ENCODE measurements at places on chromosomes 6 and 20.

- DNase-seq: no peak
These were observed 3.5 kb downstream of the NDUFAF5 start for GRCh38 chr20:13788167-13788834.

DNA sequence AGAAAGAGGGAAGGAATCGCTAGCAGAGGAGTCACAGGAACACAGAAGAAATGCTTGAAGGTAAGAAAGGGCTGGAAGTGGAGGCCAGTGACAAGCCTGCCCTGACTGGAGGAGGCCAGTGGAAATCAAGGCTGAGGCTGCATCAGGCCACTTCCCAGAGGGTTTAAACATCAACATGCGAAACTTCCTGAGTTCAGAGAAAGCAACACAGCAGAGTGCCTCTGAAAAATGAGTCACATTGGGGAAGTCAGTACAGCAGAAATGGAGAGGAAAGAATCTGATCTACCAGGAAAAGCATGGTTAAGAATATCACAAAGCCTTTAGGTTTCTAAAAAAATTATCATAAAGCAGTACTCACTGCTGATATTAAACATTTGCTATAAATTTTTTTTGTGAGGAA is 23.3 kb downstream of the NAPB start:
- no peak for DNase-seq

DNA sequence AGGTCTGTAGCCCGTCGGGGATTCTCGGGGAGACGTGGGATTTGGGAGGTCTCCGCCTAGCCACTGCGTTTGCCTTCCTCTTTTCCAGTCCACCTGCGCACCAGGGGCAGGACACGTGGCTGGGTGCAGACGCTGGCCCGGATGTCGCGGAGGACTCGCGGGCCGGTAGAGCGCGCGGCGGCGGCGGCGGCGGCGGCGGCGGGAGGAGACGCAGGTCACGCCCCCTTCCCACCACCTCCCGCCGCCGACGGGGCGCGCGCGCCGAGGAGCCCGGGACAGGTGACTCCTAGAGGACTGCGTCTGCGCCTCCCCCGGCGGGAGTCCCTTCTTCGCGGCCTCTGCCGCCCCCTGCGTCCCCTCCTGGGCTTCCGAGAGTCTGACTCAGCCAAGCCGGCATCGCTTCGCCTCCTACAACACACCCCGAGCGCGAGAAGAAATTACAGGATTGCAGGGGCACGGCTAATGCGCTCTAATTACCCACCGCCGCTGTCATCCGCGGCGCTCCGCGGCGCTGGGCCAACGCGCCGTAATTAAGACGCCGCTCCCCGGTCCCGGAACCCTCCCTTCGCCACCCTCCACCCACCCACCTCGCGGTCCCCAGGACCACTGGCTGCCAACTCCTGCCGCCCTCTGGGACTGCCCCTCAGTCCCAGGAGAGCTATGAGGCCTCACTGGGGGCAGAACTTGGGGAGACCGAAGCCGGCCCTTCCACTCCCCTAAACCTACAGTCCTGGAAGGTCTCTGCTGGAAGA is 124.5 kb downstream of the MRPL14 start:
- peak; percentile 49 for DNase-seq

GRCh38 chr6:10520468-10520867 is 683 bp upstream of the GCNT2 start:
- no peak for DNase-seq

DNA sequence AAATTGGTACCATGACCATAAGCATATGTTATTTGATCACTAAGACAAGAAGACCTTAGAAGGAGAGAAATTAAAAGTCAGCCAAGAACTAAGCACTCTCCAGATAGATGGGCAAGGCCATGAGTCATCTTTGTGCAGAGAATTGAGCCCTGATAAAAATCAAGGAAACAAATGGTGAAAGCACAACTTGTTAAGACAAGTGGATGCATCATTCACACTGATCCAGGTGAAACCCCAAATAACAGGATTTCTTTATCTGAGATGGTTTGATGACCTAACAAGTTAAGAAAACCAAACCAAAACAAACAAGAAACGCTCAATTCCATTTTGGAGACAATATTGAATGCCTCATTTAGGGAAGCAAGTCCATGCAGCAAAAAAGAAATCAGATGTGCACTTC is 121.6 kb downstream of the ADAT2 start:
- no peak for DNase-seq

DNA sequence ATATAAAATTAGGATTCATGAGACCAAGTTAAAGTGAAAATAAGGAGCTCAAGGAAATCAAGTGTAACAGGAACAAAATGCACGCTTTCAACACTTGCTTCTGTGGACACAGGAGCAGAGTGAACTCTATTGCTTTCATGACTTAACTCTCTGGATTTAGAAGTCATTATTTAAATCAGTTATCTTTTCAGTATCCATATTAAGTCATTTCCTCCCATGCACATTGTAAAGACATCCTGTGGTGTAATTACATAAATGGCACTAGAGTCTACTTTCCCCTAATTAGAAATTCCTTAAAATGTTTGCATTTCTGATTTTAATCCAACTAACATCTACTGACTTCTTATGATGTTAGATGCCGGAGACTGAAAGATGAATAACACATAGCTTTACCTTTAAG is 88.0 kb downstream of the INSM1 start:
- DNase-seq: no peak

DNA sequence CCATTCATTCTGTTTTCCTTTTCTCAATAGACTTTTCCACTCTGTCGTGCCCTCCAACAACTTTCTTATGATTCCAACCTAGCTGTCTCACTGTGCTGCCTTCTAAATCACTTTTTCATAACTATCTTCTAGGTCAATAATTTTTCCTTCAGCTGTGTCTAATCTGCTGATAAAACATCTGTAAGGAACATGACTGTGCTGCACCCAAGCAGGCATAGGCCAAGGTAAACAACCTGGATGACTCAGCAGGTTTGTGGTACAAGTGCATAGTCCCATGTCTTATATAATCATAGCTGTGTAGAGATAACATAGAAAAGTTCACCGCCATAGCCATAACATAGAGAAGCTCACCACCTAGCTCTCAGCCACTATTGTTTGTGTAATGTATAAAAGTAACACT is 332.3 kb downstream of the PLCB1 start:
- no peak for DNase-seq

Measured in stimulated activated CD4-positive, alpha-beta T cell treated with anti-CD3 and anti-CD28 coated beads, Interleukin-15, amount 100 ng/mL, for 1 hour (primary cell).